ENCODE measurements at places on chromosomes 11 and 22.

DNA sequence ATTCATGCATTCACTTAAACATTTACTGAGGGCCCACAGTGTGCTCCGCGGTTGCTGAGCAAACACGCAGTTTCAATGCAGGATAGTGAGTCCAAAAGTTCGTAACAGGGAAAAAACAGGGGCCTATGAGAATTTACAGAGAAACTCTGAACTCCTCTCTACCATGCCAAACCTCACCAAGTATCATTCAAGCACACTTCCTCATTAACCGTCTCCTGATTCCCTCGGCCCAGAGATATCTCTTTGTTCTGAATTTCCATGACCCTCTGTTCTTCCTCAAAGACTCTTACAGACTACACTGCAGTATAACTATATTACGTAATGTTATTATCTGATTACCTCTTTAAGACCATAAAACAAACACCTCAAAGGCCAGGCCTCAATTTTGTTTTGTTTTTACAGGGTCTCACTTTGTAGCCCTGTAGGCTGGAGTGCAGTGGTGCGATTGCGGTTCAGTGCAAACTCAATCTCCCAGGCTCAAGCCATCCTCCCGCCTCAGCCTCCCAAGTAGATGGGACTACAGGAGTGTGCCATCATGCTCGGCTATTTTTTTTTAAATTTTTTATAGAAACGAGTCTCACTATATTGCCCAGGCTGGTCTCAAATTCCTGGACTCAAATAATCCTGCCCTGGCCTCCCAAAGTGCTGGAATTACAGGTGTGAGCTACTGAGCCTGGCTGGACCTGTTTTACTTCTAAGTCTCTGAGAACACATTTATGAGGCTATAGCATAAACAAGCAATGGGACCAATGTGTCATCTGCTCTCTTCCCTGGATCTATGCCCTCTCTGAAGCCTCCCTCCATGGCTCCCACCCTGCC, 3.6 kb downstream of the HPS4 start:
- peak; percentile 43 for DNase-seq

- DNase-seq: no peak
Observed at GRCh38 chr11:69153661-69154060, 2.1 kb upstream of the SMIM38 start.

DNA sequence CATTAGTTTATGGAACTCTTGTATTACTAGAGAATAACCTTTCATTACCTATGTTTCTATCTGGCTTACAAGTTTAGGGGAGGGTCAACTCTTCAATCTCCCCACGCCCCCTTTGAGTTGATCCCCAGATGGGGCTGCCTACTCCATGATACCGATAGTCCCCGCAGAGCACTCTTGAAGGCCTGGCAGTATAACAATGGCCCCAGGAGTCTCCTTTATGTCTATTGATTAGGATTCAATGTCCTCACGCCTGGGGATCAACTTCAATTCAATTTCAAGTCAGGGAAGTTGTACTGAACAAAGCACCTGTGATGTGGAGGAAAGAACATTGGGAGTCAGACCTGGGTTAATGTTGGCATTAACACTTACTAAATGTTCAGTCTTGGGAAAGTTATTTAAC, 520.2 kb downstream of the METTL15 start:
- DNase-seq: no peak

GRCh38 chr22:39624501-39624821, 53.9 kb downstream of the CACNA1I start:
- no peak for DNase-seq

GRCh38 chr11:28704801-28705200, 596.6 kb downstream of the METTL15 start:
- DNase-seq: no peak

- no peak for DNase-seq
Observed at GRCh38 chr22:37560608-37561211, 430 bp downstream of the CDC42EP1 start.
